ENCODE measurements at places on chromosomes 2 and 18. TPM values are rescaled to one million over a fixed set of nuclear protein-coding genes. Genes with fewer than 3 reads are reported as not detected.

The RTN4 gene
- 253 TPM for total RNA-seq

- no peaks in the 10 kb centered on the region for H3K27me3 ChIP-seq
- no peaks in the 10 kb centered on the region for H3K4me1 ChIP-seq
- DNase-seq, result no peak
- H3K4me3 ChIP-seq, result no peak overlapping the region
- no peaks in the 10 kb centered on the region for H3K36me3 ChIP-seq
These were observed 181.8 kb downstream of the TDRD15 start for GRCh38 chr2:21305581-21305980.

- no peaks in the 10 kb centered on the region for H3K4me1 ChIP-seq
- no peak for DNase-seq
- no peaks in the 10 kb centered on the region for H3K36me3 ChIP-seq
- no peak overlapping the region for H3K4me3 ChIP-seq
These were observed 55.6 kb upstream of the DLGAP1 start for GRCh38 chr18:4510711-4511110.

The CPLX4 gene
- not detected for total RNA-seq

GRCh38 chr2:160324161-160324800 is 124.2 kb upstream of the ITGB6 start:
- peaks cover 8% of the 10 kb centered on the region for H3K4me1 ChIP-seq
- H3K36me3 ChIP-seq, result no peaks in the 10 kb centered on the region
- H3K27ac ChIP-seq, result no peak overlapping the region
- no peak overlapping the region for H3K4me3 ChIP-seq

- DNase-seq, result no peak
- H3K27me3 ChIP-seq, result no peaks in the 10 kb centered on the region
- peaks cover 20% of the 10 kb centered on the region for H3K4me1 ChIP-seq
- H3K36me3 ChIP-seq, result peaks cover 6% of the 10 kb centered on the region
These were observed 46.4 kb upstream of the NARS1 start for GRCh38 chr18:57668021-57668420.

GRCh38 chr2:238042849-238043584 is 17.8 kb upstream of the SCLY start:
- no peaks in the 10 kb centered on the region for H3K4me1 ChIP-seq
- peaks cover 43% of the 10 kb centered on the region for H3K36me3 ChIP-seq
- no peaks in the 10 kb centered on the region for H3K27me3 ChIP-seq
- no peak overlapping the region for H3K27ac ChIP-seq
- no peak overlapping the region for H3K4me3 ChIP-seq

The LYPD1 gene
- total RNA-seq, result 0.28 TPM

The PASK gene
- 3.5 TPM for total RNA-seq

- no peaks in the 10 kb centered on the region for H3K4me1 ChIP-seq
- no peaks in the 10 kb centered on the region for H3K36me3 ChIP-seq
These were observed 92.0 kb downstream of the NDUFA10 start for GRCh38 chr2:239932881-239933735.

GRCh38 chr2:104658144-104658835 is 195.6 kb upstream of the POU3F3 start:
- H3K4me1 ChIP-seq, result no peaks in the 10 kb centered on the region
- no peak overlapping the region for H3K4me3 ChIP-seq
- no peak for DNase-seq
- H3K27me3 ChIP-seq, result no peaks in the 10 kb centered on the region
- no peak overlapping the region for H3K27ac ChIP-seq

- peaks cover 12% of the 10 kb centered on the region for H3K4me1 ChIP-seq
- no peak for DNase-seq
- no peak overlapping the region for H3K4me3 ChIP-seq
- H3K36me3 ChIP-seq, result no peaks in the 10 kb centered on the region
These were observed 408.5 kb downstream of the ZEB2 start for GRCh38 chr2:144111437-144111836.

The ASB3 gene
- total RNA-seq, result 13.3 TPM

DNA sequence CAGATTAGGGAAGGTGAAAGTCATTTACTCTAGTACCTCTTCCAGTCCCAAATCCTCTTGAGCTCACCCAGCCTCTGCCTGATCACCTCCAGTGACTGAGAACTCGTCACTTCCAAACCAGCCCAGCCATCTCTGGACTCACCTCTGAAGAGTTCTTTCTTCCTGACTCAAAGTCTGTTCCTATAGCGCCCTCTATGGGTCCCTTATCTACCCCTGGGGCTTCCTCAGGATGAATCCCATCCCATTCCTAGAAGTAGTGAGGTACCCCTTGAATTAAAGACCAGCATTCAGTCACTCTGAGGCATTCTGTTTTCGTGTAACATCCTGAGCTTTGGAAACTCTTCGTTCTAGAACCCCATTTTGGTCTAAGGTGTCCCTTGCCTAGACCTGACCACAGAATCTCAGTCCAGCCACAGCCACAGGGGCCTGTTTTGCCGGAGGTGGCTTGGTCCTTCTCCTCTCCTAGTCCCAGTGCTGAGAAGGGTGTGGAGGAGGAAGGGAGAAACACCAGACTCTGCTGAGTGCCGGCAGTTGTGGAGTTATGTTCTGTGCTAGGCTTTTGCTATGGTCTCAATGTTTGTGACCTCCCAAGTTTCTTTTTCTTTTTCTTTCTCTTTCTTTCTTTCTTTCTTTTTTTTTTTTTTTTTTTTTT is 32.7 kb downstream of the SIX3 start:
- no peaks in the 10 kb centered on the region for H3K27me3 ChIP-seq
- no peaks in the 10 kb centered on the region for H3K36me3 ChIP-seq
- no peak overlapping the region for H3K4me3 ChIP-seq
- no peak for DNase-seq
- no peak overlapping the region for H3K27ac ChIP-seq
- H3K4me1 ChIP-seq, result no peaks in the 10 kb centered on the region

- H3K27ac ChIP-seq, result peak overlapping the region; percentile 48
- DNase-seq, result no peak
- no peaks in the 10 kb centered on the region for H3K36me3 ChIP-seq
- H3K4me1 ChIP-seq, result peaks cover 19% of the 10 kb centered on the region
These were observed 75.9 kb upstream of the MAP4K3 start for GRCh38 chr2:39512941-39513340.

DNA sequence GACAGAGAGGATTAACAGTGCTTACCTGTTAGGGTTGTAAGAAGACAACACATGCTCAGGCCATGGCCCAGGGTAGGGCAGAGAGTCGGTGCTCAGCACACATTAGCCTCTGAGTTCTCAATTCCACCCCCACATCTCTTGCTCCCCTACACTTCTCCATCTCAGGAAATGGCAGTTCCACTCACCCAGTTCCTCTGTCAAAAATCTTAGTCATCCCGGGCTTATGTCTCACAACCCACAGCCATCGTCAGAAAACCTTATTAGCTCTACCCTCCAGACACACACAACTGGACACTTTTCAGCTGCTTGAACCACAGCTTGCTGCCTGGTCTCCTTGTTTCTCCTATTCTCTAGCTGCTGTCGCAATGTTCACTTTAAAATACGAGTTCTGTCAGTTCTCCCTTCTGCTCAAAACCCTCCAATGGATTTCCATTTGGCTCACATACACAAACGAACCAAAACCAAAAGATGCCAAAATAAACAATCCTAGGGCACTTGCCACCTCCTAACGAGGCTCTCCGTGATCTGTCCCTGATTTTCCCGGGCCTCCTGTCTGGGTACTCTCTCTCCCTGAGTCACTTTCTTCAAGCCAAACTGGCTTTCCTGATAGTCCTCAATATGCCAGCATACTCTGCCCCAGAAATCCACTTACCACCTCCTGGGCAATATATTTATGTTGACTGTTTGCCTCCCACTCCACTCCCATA is 89.7 kb downstream of the KCTD1 start:
- no peaks in the 10 kb centered on the region for H3K4me1 ChIP-seq
- H3K4me3 ChIP-seq, result no peak overlapping the region
- no peak overlapping the region for H3K27ac ChIP-seq
- H3K36me3 ChIP-seq, result no peaks in the 10 kb centered on the region
- DNase-seq, result no peak

- no peak for DNase-seq
- no peaks in the 10 kb centered on the region for H3K4me1 ChIP-seq
- no peak overlapping the region for H3K4me3 ChIP-seq
- no peaks in the 10 kb centered on the region for H3K36me3 ChIP-seq
These were observed 112.1 kb upstream of the ATP8B1 start for GRCh38 chr18:57915248-57915647.

DNA sequence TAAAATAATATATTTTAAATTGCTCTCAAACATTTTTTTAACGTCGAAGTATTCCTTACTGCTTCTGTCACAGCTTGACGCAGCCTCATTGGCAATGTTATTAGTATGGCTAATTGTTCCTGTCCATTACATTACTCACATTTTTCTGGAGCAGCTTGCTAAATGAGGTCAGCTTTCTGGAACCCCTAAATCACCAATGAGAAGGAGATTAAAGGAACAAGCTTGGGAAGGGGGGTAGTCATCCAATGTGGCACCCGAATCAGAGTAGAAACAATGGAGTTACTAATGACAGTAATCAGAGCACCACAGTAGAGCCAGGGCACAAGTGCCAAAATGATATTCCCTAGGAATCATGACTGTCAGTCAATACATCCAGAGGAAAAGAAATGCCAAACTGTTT is 5.1 kb downstream of the NEUROD1 start:
- H3K4me3 ChIP-seq, result no peak overlapping the region
- H3K27me3 ChIP-seq, result peaks cover 6% of the 10 kb centered on the region
- DNase-seq, result no peak
- no peaks in the 10 kb centered on the region for H3K36me3 ChIP-seq
- no peaks in the 10 kb centered on the region for H3K4me1 ChIP-seq
- no peak overlapping the region for H3K27ac ChIP-seq

GRCh38 chr2:39646267-39646666 is 19.4 kb upstream of the TMEM178A start:
- no peaks in the 10 kb centered on the region for H3K36me3 ChIP-seq
- H3K27me3 ChIP-seq, result no peaks in the 10 kb centered on the region
- no peak overlapping the region for H3K4me3 ChIP-seq

- peaks cover 7% of the 10 kb centered on the region for H3K4me1 ChIP-seq
- no peak overlapping the region for H3K4me3 ChIP-seq
- no peaks in the 10 kb centered on the region for H3K27me3 ChIP-seq
- no peaks in the 10 kb centered on the region for H3K36me3 ChIP-seq
- no peak overlapping the region for H3K27ac ChIP-seq
These were observed 85.8 kb upstream of the FAM237A start for GRCh38 chr2:206556357-206556949.

DNA sequence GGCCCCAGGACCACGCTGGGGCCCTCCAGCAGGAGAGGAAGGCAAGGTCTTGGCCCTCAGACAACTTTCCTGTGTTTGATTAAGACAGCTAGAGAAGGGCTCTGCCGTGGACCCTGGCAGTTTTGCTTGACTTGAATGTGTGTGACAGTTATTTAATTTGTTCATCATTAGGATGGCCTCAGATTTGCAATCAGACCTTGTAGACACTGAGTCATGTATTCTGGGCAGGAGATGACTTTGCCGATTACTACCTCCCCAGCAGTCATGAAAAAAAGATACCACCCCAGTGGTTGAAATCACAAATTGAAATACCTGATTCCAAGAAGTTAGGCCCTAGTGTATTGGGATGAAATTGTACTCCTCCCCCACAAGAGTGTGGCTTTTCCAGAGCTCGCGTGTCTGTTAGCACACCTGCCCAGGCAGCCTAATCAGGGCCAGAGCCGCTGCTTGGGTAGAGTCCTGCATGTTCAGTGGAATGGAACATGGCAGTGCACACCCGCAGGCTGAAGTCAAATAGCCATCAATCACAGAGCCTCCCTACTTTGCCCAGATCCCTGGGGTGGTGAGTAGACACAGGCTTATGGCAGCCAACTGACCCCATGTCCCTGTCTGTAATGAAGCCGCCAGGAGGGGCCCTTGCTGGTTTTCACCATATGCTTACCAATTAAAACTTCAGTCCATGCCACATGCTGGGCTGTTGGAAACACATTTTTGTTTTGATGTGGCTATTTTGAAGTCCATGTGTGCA is 122.5 kb downstream of the TPGS2 start:
- no peak overlapping the region for H3K4me3 ChIP-seq
- no peaks in the 10 kb centered on the region for H3K27me3 ChIP-seq
- DNase-seq, result no peak
- H3K27ac ChIP-seq, result no peak overlapping the region
- H3K36me3 ChIP-seq, result no peaks in the 10 kb centered on the region

The IL1A gene
- total RNA-seq, result not detected

DNA sequence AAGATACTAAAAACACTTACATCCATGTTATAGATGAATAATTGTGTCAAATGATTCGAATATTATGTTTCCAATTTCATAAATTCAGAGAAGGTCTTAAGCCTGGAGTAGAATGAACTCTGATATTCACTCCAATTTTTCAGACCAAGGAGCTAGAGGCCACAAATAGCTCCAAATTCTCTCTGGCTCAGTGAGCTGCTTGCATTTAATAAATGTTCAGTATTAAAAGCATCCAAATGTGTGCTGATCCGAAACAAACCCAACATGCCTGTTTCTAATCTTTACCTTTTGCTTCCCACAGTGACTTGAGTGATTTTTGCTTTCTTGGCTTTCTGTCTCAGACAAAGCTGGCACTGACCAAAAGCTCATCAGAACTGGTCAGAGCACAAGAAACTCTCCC is 291.4 kb downstream of the CCDC85A start:
- H3K4me3 ChIP-seq, result no peak overlapping the region
- no peak for DNase-seq

DNA sequence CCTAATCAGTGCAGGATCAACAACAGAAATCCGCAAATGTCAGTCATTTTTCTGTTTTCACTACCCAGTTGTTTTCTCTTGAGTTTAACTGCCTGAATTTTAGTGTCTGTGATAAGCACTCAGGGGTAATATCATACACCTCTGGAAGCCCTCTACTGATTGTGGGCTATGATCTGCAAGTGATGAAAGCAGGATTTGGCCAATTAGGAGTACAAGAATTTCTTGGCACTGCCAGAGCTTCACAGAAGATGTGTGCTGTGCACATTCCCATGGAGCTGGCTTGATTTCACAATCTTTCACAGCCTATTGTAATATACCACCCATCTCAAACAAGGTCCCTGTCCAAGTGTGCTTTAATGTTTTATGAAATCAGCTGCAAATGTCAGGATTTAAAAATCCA is 27.3 kb upstream of the TDRD15 start:
- no peaks in the 10 kb centered on the region for H3K4me1 ChIP-seq
- H3K27me3 ChIP-seq, result no peaks in the 10 kb centered on the region
- no peak overlapping the region for H3K4me3 ChIP-seq
- no peaks in the 10 kb centered on the region for H3K36me3 ChIP-seq
- H3K27ac ChIP-seq, result no peak overlapping the region

The OBSL1 gene
- total RNA-seq, result 151 TPM

The SEPTIN10 gene
- 106 TPM for total RNA-seq

- DNase-seq, result no peak
- peaks cover 60% of the 10 kb centered on the region for H3K4me1 ChIP-seq
- H3K27me3 ChIP-seq, result no peaks in the 10 kb centered on the region
- H3K27ac ChIP-seq, result peak overlapping the region; percentile 59
These were observed 34.6 kb downstream of the PREPL start for GRCh38 chr2:44326548-44327264.

DNA sequence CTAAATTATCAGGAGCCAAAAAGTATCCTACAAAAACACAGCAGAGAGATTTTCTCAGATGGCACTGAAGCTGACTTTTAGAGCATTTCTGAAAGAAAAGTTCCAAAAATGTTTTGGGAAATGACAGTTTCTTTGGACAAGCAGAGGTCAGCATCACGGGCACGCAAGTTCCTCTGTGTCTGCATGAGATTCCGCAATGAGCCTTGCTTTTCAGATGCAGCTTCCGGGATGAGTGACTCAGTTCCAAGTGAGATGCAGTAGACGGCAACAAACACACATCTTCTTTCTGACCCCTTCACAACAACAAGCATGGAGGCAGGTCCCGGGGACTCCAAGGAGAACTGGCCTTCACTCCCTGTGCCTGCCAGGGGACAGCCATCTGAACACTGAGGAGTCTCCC is 76.6 kb downstream of the EIPR1 start:
- no peaks in the 10 kb centered on the region for H3K4me1 ChIP-seq
- H3K27me3 ChIP-seq, result no peaks in the 10 kb centered on the region
- H3K27ac ChIP-seq, result no peak overlapping the region
- H3K4me3 ChIP-seq, result no peak overlapping the region
- DNase-seq, result no peak

- H3K36me3 ChIP-seq, result no peaks in the 10 kb centered on the region
- no peaks in the 10 kb centered on the region for H3K4me1 ChIP-seq
- no peaks in the 10 kb centered on the region for H3K27me3 ChIP-seq
- no peak overlapping the region for H3K27ac ChIP-seq
These were observed 32.3 kb upstream of the XDH start for GRCh38 chr2:31446848-31447247.

Data from thoracic aorta (tissue), 2 donors.